ENCODE measurements at places on chromosomes 1 and 21.

GRCh38 chr21:44761747-44762208, 39.8 kb downstream of the UBE2G2 start:
- no peak for DNase-seq

DNA sequence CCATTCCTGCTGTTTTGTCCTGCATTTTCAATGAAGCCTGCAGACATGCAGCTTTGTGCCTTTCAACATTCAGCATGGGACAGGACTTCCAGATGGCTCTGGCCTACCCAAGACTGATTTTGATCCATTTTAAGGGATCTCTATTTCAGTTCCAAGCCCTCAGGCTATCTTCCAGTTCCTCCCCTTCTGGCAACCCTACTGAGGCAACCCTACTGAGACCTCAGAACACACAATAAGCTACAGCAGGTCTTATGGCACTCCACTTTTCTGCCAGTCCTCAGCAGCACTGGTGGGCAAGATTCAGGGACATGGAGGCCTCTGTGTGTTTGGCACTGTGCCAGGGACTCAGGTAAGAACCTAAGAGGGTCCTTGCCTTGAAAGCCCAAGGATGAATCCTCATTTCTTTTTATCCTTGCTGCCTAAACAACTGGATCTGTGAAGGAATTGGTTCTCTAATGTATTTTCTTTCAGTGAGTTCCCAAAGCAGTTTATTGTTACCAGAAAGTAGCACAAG, 50.7 kb downstream of the MAB21L3 start:
- no peak for DNase-seq

- DNase-seq = no peak
Measured at GRCh38 chr1:27967884-27968466, 8.2 kb downstream of the XKR8 start.

- DNase-seq = no peak
Measured at GRCh38 chr1:88526456-88526855, 157.6 kb upstream of the PKN2 start.

GRCh38 chr1:41868241-41868998, 50.3 kb downstream of the HIVEP3 start:
- DNase-seq = no peak

GRCh38 chr1:185767508-185768120, 33.4 kb downstream of the HMCN1 start:
- no peak for DNase-seq

- no peak for DNase-seq
Measured at GRCh38 chr1:223031733-223032601, 111.1 kb downstream of the TLR5 start.

GRCh38 chr21:16583556-16583955, 853.8 kb downstream of the USP25 start:
- no peak for DNase-seq

GRCh38 chr1:220451532-220451931, 76.4 kb upstream of the MARK1 start:
- no peak for DNase-seq

- no peak for DNase-seq
Measured at GRCh38 chr1:21517660-21518480, 8.6 kb downstream of the ALPL start.

DNA sequence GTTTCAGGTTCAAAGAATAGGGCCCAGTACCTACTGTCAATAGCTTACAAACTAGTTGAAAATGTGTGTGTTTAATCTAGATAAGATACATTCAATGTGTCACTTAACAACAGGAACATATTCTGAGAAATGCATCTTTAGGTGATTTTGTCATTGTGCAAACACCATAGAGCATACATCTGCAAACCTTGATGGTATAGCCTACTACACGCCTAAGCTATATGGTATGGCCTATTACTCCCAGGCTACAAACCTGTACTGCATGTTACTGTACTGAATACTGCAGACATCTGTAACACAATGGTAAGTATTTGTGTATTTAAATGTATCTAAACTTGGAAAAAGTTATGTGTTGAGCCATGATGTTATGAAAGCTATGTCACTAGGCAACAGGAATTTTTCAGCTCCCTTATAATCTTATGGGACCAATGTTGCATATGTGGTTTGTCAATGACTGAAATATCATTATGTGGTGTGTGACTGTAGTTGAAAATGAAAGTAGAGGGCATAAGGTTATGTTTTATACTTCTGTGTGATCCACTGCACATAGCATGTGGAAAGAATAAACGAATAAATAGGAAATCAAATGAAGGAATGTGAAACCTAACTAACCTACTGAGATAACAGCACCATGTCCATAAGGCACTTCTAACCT, 129.0 kb upstream of the CAMK1G start:
- DNase-seq = no peak

GRCh38 chr1:25613091-25613490, 3.5 kb upstream of the MAN1C1 start:
- no peak for DNase-seq

- DNase-seq = no peak
Measured at GRCh38 chr1:206435445-206435844, 34.8 kb upstream of the IKBKE start.

DNA sequence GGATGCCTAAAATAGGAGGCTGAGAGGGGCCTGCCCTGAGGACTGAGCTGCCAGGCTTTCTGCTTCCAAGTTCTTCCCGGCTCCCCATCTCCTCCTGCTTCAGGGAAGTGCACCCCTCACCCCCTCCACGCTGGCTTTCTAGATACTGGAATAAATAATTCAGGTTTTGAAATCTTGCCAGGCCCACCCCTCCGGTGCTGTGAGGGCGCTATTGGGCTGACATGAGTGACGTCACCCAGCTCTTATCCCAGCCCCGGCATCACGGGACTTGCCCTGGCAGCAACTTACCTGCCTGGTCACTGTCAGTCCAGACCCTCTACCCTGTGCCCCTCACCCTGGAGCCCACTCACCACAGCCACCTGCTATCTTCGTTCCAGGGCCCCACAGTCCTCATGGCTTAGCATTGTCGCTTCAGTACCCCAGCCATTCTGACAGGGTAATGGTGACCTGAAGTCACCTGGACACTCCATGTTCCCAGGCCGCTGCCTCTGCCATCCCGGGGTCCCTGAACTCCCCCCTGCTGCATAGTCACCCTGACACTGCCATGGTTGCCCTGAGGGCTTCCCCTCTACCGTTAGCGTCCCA, 819 bp upstream of the GPR3 start:
- DNase-seq = no peak

GRCh38 chr21:43734131-43734927, 15.4 kb downstream of the PDXK start:
- DNase-seq = no peak

DNA sequence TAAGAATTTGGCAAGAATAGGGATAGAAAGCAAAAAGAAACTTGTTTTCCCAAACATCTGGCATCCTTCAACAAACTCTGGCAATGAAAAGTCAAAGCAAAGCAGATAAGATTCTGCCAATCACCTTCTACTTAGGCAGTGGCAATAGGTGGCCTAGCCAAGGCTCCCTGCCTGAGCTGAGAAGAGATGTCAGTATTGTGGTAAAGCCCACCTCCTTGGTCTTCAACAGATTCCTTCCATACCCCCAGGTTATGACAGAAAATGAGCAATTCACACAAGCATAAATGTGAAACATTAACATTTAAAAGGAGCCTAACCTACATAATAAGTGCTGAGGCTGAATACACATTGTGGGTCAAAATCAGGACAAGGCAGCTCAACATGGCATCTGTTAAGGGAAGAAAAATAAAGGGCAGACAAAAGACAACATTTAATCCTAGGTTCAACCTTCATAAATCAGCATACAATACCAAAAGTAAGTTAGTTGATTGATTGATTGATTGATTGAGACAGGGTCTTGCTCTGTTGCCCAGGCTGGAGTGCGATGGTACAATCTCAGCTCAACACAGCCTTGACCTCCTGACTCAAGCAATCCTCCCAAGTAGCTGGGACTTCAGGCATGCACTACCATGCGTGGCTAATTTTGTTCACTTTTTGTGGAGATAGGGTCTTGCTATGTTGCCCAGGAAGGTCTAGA, 123.1 kb downstream of the AKT3 start:
- no peak for DNase-seq

GRCh38 chr1:159261721-159262494, 40.2 kb upstream of the FCER1A start:
- no peak for DNase-seq

- DNase-seq = no peak
Measured at GRCh38 chr1:169928438-169929209, 34.9 kb upstream of the SCYL3 start.

DNA sequence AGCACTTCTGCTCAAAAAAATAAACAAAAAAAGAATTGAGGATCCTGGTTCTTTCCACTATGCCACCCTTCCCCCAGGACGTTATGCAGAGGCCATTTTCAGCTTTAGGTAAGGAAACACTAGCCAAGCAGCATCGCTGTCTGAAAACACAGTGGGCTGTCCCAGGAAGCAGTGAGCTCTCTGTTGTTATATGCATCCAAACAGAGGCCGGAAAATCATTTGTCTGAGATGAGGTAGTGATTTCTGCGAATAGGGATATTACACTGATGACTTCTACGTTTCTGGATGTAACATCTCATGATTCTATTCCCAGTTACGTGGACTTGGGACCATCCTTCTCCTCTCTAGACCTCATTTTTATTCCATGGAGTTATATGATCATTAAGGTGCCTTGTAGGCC, 137.2 kb downstream of the OMA1 start:
- DNase-seq = no peak

DNA sequence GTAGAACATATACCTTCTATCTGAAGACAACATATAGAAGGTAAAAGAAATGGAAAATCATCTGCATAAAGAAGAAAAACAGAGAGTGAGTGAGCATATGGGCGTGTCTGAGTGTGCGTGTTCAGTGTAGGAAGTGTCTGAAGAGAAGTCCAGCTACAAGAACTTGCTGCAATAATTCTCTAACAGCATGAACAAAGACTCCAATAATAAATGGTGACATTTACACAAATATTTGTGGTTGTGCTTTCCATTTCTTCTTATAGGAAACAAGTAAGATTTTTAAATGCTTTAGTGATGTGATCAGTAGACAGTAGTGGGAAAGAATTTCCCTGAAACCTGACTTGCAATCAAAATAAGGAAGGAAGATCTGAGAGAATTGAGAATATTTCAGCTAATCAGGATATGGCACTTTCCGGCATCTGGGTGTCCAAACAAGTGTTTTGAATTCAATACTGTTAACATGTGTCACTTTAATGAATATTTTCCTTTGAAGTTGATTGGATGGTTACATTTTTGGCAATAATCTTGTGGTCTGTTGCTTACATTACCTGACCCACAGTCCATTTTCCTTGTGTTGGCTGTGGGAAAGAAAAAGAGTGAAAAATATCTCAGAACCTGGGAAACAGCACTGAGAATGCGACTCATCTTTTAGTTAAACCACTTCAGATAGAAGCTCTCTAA, 154.0 kb downstream of the TGFB2 start:
- DNase-seq = no peak

DNA sequence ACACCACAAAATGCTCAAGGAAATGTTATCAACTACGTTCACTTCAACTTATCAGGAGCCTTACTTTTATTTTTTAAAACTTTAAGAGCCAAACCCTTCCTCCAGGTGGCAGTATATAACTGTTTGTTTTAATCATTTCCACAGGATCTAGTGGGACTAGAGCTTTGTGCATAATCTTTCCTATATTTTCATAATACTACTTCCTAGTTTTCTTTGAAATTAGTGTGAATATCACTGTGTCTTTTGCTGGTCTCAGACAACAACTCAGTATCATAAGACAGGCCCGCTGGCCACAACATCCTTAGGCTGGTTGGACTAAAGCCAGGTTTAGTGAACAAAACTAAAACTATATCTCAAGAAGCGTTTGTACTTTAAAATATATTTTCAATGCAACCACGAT, 145.5 kb downstream of the TIAM1 start:
- no peak for DNase-seq

DNA sequence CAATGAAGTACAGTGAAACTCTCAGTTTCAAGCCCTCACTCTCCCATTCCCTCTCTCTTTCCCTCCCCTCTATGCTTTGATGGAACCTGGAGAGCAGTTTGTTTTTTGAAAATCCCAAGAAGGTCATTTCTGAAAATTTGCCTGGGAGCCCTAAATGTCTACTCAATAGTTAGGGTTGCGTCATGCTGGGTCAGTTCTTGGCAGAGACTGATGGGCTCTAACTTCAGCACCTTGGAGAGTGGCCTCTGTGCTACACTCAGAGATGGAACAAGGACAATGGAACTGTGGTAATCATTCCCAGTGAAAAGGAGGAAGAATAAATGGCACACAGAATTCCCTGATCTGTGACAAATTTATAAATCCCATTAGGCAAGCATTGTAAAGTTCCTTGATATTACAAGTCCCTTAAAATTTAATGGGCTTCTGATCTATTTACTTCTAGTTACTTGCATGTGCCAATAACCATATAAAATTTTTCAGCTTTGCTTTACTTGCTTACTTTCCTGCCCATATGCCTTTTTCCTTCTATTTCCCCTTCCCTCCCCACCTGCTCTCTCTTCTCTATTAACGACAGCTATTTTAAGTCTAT, 182.9 kb upstream of the KCND3 start:
- DNase-seq = no peak

DNA sequence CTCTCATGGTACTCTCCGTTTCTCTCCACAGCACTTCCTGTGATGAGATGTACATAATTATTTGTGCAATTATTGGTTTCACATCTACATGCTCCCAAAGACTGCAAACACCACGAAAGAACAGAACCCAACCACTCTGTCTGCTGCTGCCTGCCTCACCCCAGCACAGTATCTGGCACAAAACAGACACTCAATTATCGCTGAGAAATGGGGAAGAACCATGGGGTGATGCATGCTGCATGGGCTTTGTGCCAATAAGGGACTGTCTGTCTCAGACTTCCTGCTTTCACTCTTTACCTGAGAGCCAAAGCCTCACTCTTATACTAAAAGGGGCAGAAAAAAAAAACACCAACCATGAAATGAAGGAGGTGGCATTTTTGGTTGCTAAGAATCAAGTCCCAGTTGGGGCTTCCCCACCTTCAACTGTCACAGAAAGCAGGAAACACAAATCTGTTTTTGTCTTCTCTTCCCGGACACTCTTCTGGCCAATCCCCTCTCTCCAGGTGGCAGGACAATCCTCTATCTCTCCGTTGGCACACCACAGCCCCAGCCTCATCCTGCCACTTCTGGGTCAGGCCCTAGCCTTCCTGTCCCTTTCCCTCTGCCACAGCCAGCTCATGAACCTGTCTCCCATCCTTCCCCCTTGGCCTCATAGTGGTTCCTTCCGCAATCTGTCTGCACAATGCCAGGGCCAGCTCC, 82.0 kb downstream of the TGFBR3 start:
- peak; percentile 61 for DNase-seq

GRCh38 chr1:12573015-12573825, 44.8 kb downstream of the DHRS3 start:
- DNase-seq = no peak

DNA sequence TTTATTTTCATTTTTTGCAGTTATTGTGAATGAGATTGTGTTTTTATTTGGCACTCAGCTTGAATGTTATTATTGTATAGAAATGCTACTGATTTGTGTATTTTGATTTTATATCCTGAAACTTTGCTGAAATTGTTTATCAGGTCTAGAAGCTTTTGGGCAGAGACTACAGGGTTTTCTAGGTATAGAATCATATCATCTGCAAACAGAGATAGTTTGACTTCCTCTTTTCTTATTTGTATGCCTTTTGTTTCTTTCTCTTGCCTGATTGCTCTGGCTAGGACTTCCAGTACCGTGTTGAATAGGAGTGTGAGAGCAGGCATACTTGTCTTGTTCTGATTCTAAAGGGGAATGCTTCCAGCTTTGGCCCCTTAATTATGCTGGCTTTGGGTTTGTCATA, 27.3 kb downstream of the ZNF691 start:
- DNase-seq = no peak

Data from activated CD8-positive, alpha-beta memory T cell treated with anti-CD3 and anti-CD28 coated beads for 1 hour (primary cell).